Glutamatergic neuron (in vitro differentiated cells): ENCODE measurements at places on chromosomes 7 and 10. TPM values are rescaled to one million over a fixed set of nuclear protein-coding genes. Genes with fewer than 3 reads are reported as not detected.
A peak's percentile ranks its signal among the peaks of the same experiment; 100 is the strongest.

GRCh38 chr10:68900427-68901104 is 549 bp upstream of the DDX50 start:
- peak overlapping the region; percentile 97 for H3K4me3 ChIP-seq
- peaks cover 5% of the 10 kb centered on the region for H3K27me3 ChIP-seq
- H3K27ac ChIP-seq, result peak overlapping the region; percentile 97
- DNase-seq, result peak; percentile 83

- H3K27ac ChIP-seq, result no peak overlapping the region
- H3K4me1 ChIP-seq, result no peaks in the 10 kb centered on the region
- no peaks in the 10 kb centered on the region for H3K36me3 ChIP-seq
- no peak for DNase-seq
Measured at GRCh38 chr10:12019283-12019971, 23.2 kb downstream of the UPF2 start.

DNA sequence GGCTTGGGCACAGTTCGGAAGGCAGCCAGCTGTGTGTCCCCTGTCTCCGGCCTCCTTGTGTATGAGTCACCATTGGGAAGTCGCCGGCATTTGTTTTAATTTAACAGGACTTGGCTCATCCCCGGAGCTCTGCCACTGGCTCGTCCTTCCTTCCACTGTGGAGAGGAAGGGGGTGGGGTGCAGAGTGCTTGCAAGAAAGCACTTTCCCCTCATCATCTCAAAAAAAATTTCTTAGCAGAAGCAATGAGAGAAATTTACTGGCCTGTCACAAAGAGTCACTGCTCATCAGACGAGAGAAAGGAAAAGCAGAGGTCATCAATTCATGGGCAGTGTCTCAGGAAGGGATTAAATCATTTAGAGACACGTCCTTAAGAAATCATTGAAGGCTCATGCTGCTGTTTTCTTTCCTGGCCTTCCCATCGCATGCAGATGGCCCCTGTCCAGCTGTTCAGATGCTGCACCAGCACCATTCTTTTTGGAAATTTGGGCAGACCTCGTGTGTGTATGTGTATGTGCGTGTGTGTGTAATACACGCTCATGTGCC is 93.3 kb downstream of the BMS1 start:
- H3K4me3 ChIP-seq, result no peak overlapping the region
- no peaks in the 10 kb centered on the region for H3K4me1 ChIP-seq
- no peak overlapping the region for H3K27ac ChIP-seq
- no peak for DNase-seq
- peaks cover 10% of the 10 kb centered on the region for H3K27me3 ChIP-seq

DNA sequence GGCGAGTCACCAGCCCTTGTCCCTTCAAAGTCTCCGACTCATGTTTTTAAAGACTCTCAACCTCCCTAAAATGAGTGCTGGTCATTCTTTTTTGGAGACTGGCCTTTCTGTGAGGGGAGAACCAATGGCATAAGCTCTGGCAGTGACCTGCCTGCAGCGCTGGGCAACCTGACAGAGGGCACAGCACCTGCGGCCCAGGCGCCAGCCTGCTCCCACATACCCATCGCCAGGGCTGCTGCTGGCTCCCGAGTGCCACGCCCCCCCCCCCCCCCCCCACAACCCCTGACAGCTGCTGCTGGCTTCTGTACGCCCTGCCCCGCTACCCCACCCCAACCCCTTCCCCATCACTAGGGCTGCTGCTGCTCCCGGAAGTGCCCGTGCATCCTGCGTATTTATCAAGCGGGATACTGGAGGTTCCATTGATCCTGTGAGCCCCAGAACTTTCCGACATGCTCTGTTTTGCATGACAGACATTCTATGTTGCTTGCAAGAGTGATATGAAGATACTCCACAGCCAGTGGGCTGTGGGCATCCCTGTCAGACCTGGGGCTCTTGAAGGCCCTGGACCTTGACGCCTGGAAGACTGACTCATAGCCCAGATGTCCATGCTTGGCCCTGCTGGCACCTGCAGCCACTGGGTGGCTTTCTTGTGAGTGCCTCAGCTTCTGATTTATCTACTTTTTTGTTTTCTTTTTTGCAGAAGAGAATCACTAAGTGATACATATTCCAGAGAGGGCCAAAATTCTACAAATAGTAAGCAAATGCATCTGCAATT is 243.9 kb downstream of the ZMYND11 start:
- peaks cover 1% of the 10 kb centered on the region for H3K27me3 ChIP-seq
- no peak overlapping the region for H3K4me3 ChIP-seq
- DNase-seq, result no peak

GRCh38 chr7:47693216-47693615 is 111.3 kb upstream of the TNS3 start:
- DNase-seq, result no peak
- H3K4me3 ChIP-seq, result no peak overlapping the region
- peaks cover 3% of the 10 kb centered on the region for H3K27me3 ChIP-seq

GRCh38 chr7:132575419-132575981 is 770 bp downstream of the PLXNA4 start:
- DNase-seq, result peak; percentile 63
- H3K27me3 ChIP-seq, result peaks cover 24% of the 10 kb centered on the region
- H3K4me1 ChIP-seq, result peaks cover 18% of the 10 kb centered on the region
- H3K4me3 ChIP-seq, result peak overlapping the region; percentile 71
- H3K36me3 ChIP-seq, result no peaks in the 10 kb centered on the region
- H3K27ac ChIP-seq, result peak overlapping the region; percentile 12

- H3K4me3 ChIP-seq, result no peak overlapping the region
- H3K27ac ChIP-seq, result no peak overlapping the region
- H3K36me3 ChIP-seq, result no peaks in the 10 kb centered on the region
- no peak for DNase-seq
- peaks cover 1% of the 10 kb centered on the region for H3K4me1 ChIP-seq
Measured at GRCh38 chr7:96415293-96415940, 93.5 kb upstream of the SLC25A13 start.

DNA sequence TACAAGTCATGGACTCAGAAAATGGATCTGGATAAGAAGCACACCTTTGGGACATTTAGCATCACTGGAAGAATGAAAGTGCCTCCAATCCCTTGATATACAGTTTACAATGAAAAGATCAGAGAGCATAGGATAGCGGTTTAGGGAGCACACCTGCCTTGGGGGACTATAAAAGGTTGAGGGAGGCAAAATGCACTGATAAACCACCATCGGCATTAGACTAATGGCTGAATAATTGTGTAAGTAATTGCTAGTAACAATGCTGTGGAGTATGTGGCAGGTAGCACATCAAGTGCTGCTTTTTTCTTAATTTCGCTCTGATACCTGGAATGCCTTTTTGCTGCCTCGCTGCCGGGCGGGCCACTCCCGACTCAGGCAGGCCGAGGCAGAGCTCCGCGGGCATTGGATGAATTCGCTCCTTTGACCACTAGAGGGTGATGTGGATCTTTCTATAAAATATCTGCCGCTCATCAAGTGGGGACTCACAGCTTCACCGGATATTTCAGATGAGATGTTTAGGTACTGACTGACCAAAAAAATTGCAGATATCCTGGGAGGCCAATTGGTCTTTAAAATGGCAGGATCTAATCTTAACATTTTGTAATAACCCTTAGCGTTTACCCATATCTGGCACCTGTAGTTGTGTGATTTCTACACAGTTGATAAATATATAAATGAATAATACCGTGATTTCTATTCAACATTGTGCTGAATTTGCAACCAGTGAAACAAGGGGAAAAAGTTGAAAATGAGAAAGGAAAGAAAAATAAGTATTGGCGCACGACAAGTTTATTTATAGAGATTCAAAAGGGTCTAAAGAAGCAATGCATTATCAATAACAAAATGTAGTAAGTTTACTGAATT is 116.8 kb upstream of the PRSS1 start:
- no peaks in the 10 kb centered on the region for H3K36me3 ChIP-seq
- no peak overlapping the region for H3K27ac ChIP-seq
- H3K27me3 ChIP-seq, result peaks cover 2% of the 10 kb centered on the region
- H3K4me1 ChIP-seq, result no peaks in the 10 kb centered on the region
- peak; percentile 67 for DNase-seq

The TRPV5 gene
- 0.15 TPM for total RNA-seq

The RAB11FIP2 gene
- total RNA-seq, result 21.8 TPM

The NODAL gene
- not detected for total RNA-seq

The TLX1 gene
- 14.3 TPM for total RNA-seq

The OGDHL gene
- 2.5 TPM for total RNA-seq

The CYP3A7 gene
- total RNA-seq, result not detected
